Mesangial cell (primary cell): ENCODE measurements at places on chromosomes 16 and 17. TPM values are rescaled to one million over a fixed set of nuclear protein-coding genes. Genes with fewer than 3 reads are reported as not detected.

Gene KCNJ2
- total RNA-seq: 0.49 and 1.8 TPM in 2 replicates

Gene OR3A3
- total RNA-seq: not detected in 2 replicates

Gene CSH2
- not detected in 2 replicates for total RNA-seq

Gene IGF2BP1
- total RNA-seq: 13.0 and 18.1 TPM in 2 replicates

Gene KRT39
- total RNA-seq: not detected in 2 replicates

Gene SLC4A1
- total RNA-seq: not detected in 2 replicates

Gene ZACN
- not detected in 2 replicates for total RNA-seq

Gene RNF222
- total RNA-seq: not detected in 2 replicates

Gene TBC1D3B
- total RNA-seq: 1.8 TPM in 1 of 2 replicates, not detected in the other

Gene KRTAP17-1
- 0.33 and 0.63 TPM in 2 replicates for total RNA-seq
